ENCODE measurements at places on chromosomes 1 and 21. TPM values are rescaled to one million over a fixed set of nuclear protein-coding genes. Genes with fewer than 3 reads are reported as not detected.
A peak's percentile ranks its signal among the peaks of the same experiment; 100 is the strongest.

DNA sequence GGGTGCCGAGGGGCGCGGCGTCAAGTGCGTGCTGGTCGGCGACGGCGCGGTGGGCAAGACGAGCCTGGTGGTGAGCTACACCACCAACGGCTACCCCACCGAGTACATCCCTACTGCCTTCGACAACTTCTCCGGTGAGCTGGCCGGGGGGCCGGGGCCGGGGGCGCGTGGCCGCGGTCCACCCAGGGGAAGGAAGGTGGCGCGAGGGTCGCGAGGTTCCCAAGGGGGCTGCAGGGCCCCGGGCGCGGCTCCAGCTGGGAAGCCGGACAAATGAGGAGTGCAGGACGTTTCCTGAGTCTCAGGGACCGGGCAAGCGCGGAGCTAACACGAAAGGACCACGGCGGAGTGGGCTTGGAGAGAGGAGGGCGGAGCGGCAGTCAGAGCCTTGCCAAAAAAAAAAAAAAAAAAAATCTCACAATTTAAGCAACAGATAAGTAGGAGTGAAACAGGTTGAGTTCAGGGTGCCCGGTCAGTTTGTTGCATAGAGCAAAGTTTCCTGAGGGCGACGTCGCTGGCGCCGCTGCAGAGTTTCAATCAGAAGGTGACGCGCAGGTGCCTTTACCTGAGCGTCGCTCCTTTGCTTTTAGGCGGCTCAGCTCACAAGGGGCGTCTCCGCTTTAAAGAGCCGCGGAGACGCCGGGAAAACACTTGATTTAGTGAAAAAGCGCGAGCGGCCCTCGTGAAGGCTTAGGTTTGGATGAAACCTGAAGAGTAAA is 750 bp downstream of the RHOU start:
- no peak for DNase-seq

GRCh38 chr1:173137107-173137706 is 69.9 kb downstream of the TNFSF4 start:
- no peak for DNase-seq

- no peak for DNase-seq
Observed at GRCh38 chr1:2174348-2175054, 20.1 kb downstream of the FAAP20 start.

DNA sequence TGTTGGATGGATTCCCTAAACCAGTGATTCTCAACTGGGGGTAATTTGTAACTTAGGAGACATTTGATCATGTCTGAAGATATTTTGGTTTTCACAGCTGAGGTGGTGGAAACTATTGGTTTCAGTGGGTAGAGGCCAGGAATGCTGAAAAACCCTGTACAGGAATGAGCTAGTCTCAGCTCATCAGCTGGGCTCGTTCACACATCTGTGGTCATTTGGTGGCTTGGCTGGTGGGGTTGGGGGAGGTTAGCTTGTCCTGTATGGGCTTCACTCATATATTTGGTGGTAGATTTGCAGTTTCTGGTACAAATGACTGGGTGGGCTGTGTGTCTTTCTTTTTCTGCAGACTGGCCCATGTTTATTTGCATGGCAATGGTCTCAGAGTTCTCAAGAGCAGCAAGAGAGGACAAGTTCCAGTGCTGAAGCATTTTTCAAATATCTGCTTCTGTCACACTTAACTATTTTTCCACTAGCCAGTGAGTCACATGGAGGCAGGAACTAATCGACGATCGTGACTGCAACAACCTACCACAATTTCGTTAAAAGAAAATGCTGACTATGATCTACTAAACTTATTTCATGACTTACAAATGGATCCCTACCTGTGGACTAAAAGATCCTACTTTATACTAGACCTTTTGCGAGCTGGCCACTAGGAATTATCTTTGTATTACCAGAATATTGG is 321.7 kb upstream of the PLXNA2 start:
- no peak for DNase-seq

DNA sequence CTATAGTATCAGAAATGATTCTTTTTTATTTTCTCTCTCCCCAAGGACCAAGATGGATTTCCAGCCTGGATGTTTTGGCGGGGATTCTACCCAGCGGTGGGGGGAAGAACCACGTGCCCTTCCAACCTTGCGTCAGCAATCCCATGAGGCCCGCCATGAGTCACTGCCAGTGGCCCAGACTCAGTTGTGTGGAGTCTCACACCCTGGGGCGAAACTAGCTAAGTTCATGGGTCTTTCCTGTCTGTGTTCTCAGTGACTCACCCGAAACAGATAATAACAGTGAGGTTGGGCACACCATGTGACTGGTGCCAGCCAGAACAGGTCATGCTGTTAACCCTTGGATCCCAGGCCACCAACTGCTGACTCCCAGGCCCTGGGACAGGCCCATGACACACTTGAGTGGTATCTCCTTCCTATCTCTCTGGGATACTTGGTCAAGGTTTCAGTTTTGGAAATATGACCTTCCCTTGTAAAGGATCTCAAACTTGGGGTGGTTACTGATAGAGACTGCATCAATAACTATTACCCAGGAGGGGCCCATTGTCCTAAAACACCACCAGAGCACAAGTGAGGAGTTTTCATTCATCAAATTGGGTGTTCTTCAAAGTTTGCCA is 98.0 kb upstream of the DUSP10 start:
- no peak for DNase-seq

DNA sequence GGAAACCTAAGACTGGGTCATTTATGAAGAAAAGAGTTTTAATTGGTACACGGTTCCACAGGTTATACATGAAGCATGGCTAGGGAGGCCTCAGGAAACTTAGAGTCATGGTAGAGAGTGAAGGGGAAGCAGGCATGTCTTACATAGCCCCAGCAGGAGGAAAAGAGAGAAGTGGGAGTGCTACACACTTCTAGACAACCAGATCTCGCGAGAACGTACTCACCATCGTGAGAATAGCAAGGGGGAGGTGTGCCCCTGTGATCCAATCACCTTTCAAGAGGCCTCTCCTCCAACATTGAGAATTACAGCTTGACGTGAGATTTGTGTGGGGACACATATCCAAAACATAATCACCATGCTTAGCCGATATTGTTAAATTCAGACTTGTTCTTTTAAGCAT is 62.8 kb downstream of the DYRK1A start:
- no peak for DNase-seq

The GPR137B gene
- total RNA-seq: 21.6 TPM

GRCh38 chr1:186806477-186806876 is 22.3 kb upstream of the PLA2G4A start:
- DNase-seq: no peak

DNA sequence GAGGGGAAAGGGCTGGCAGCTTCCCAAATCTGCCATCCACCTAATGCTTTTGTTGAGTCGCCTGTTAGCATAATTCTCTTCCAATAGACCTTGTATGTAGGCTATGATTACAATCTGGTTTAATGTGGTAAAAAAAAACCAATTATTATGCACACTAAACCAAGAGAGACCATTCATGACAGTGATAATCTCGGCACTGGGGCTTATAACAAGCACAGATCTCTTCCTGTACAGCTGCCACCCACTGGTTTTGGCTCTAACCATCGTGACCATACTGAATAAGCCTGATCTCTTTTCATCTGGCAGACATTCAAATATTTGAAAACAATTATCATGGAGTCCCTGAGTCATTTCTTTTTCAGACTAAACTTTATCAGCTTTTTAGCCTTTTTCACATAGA is 12.0 kb upstream of the SYT14 start:
- DNase-seq: no peak

- no peak for DNase-seq
Observed at GRCh38 chr1:31792116-31792515, 23.7 kb downstream of the SPOCD1 start.

DNA sequence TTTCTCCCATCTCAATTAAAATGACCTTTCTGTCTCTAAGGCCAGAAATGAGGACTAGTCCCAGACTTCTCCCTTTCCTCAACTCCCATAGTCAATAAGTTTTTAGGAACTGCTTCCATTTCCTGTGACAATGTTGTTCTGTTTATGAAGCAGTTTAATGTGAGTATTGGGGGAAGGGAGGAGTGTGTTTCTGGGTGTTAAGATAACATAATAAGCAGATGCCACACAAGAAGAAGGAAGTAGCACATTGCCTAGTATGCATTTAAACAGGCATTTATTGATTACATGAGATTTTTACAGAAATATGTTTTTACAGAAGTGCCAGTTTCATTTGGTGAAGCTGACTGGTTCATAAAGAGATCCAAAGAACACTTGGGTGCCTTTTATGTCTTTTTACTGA is 65.6 kb upstream of the TNR start:
- DNase-seq: no peak

GRCh38 chr1:162299018-162299417 is 77.6 kb downstream of the SPATA46 start:
- DNase-seq: peak; percentile 50

The EFNA4 gene
- total RNA-seq: 13.9 TPM

The ZNF683 gene
- not detected for total RNA-seq

The OR10R2 gene
- total RNA-seq: not detected

The KIF17 gene
- total RNA-seq: 3.9 TPM

The BRINP2 gene
- 18.2 TPM for total RNA-seq

The C1orf87 gene
- 1.1 TPM for total RNA-seq

- DNase-seq: no peak
Observed at GRCh38 chr21:45421071-45421845, 16.3 kb downstream of the COL18A1 start.

- no peak for DNase-seq
Observed at GRCh38 chr1:53740621-53741105, 1.7 kb upstream of the GLIS1 start.

The SPATA1 gene
- 1.8 TPM for total RNA-seq

- DNase-seq: peak; percentile 65
Observed at GRCh38 chr1:192810253-192810880, 1.5 kb downstream of the RGS2 start.
